Esophagus muscularis mucosa (tissue), 4 donors: ENCODE measurements at places on chromosomes 11 and 22. TPM values are rescaled to one million over a fixed set of nuclear protein-coding genes. Genes with fewer than 3 reads are reported as not detected.
A peak's percentile ranks its signal among the peaks of the same experiment; 100 is the strongest.

Gene SCGB1D2
- total RNA-seq, result not detected

DNA sequence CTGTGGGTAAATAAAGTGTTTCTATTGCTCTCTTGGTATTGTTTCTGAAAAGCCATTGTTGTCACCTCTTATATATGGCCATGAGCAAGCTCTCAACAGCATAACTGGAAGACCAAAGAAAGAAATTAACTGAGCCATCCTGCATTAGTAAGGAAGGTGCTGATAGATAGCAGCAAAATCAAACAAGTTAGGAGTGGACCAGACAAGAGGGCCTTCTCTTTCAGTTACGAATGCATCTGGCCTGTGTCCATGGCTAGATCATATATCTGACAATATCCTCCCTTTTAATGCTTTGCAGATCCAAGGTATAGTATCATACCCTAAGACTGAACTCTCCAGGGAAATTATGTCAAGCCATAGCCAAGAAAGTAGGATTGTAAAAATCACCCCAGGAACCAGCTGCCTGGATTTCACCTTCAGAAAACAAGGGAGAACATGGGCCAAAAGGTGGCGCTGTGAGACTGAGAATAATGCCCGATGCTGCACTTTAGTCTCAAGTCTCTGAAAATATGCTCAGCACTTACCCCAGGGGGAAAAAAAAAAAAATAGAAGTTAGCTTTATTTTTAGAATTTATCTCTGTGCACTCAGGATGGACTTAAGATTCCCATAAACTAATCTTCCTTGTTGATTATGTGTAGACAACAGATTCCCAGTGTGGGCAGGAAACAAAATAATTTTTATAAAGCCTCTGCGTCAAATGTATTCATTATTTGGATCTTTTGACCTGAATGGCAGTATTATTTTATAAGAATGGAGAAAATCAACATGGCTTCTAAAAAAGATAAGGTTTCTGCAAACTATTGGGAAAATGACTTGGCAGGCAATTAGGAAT, 415.1 kb downstream of the ETS1 start:
- peak; percentile 94 for DNase-seq

DNA sequence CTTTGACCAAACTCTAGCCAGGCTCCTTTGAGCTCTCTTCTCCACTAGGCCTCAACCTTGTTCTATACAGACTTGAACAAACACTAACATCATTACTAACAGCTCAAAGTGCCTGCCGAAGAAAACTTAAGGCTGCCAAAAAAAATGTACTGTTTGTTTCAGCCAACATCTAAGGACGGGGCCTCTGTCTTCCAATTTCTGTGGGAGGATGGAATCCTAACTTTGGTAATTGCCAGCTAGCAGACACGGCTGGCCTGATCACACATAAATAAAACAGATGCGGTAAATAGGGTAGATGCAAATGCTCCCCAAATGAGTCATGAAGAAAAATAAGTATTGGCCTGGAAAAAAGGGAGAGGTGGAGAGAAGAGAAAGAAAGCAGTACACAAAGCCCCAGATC, 394.3 kb downstream of the TMEM135 start:
- DNase-seq, result no peak

GRCh38 chr11:2355000-2355644, 22.0 kb upstream of the CD81 start:
- DNase-seq, result no peak

GRCh38 chr11:82863209-82863608, 37.0 kb downstream of the PRCP start:
- no peak for DNase-seq

GRCh38 chr11:108241330-108242037, 18.6 kb downstream of the ATM start:
- no peak for DNase-seq

GRCh38 chr22:50705851-50706351, 32.1 kb upstream of the ACR start:
- DNase-seq, result no peak
